ENCODE measurements at places on chromosomes 3 and 15.

DNA sequence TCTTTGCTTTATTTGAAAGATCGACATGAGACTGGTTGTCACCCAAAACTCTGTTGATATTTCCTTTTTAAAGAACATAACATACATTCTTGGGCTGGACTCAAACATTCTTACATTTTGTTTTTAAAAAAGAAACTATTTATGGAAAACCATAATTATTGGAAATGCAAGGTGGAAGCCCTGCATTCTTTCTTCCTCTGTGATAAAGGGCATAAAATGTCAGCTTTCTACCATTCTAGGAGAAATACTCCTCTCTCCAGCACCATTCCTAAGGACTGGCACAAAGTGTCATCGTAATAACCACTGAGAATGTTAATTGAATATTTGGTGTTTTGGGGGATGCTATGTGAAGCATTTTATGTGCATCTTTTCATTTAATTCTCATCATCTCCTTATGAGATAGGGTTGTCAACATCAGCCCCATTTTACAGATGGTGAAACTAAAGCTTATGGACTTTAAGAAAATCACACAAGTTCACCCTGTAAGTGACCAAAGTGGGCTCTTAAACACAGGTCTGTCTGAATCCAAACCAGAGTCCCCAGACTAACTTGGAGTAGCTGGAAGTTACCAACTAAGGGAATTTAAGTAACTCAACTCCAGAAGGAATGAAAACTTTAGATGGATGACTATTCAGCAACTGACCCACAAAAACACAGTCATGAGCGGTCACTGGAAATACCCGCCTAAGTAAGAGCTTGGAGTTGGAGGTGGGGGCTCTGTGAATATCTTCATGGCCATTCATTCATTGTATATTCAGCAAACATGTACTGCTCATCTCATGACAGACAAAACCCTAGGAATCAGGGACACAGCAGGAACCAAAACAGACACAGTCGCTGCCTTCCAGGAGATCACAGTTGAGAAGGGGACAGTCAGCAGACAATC is 45.9 kb upstream of the LMCD1 start:
- DNase-seq: no peak

- peak; percentile 17 for DNase-seq
These were observed 27.3 kb upstream of the FGD5 start for GRCh38 chr3:14791343-14791945.

DNA sequence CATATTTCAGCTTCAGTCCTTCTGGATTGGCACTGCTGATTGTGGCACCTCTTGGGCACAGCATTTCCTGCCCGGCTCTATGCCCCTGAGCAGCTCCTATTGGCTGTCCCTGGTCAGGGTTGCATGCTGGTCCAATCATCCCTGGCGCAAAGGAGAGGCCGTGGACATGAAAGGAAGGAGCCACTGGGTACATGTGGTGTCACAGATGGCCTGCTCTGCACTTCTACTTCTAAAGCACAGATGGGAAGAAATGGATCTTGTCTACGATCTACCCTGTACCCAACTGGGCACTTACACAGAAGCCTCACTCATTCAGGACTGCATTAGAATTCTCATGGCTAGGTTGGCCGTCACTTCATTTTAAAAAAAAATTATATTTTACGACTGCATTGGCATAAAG is 232.5 kb downstream of the SHQ1 start:
- no peak for DNase-seq

DNA sequence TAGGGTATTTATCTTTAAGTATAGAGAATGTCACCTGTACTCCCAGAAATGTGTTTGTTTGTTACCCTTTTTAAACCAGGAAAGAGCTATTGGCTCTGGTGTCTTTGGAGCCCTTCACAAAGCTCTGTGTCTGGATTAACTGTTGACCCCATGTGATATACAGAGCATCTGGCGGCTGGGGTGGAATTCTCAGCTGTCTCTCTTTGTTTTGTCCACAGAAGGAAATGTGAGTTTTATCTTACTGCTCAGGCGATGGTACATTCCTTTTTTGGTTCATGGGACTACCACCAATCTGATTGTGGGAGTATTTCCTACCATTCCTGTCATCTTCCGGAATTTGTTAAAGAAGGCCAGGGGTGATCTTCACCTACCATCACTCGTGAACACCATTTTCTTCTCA is 120.3 kb downstream of the AKAP13 start:
- no peak for DNase-seq

DNA sequence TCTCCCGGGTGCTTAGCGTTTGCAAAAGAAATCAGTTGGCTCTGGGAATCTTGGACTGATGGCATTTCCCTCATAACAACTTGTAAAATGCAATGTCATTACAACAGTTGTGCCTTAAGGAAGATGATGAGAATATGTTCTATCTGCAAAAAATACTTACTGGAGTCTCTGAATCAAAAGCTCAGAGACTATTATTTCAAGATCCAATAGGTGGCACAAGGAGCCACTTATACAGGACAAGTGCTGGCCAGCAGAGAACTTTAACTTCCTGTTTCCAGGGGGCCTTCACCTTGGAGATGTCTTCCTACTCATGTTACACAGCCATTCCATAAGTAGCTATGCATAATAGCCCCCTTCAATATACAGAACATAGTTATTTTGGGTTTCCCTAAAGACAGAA is 8.9 kb upstream of the RPS27L start:
- no peak for DNase-seq

GRCh38 chr15:33985751-33986150 is 17.5 kb downstream of the CHRM5 start:
- no peak for DNase-seq

DNA sequence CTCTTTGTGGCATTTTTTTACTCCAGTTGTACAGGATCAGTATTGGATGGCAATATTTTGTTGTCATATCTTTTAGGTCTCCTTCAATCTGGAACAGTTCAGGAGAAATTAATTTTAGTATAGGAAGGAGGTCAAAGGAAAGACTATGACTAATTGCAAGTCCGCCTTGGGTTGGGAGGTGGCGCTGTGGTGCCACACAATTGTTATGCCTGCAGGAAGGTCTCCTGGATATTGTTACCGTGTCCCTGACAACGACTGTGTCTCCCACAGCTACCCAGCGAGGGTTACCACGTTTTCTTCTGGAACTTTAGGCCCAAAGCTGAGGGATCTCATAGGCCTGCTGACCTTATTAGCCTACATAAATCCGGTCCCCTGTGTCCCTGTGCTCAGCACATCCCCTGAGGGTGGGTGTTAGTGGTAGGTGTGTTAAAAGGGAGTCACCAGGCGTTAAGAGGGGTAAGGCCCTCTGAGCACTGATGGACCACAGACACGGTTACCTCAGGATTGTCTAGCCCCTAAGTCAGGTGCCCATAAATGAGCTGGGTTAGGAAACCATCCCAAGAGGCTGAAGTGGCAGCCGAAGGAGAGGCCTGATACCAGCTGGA is 31.5 kb downstream of the KCNAB1 start:
- no peak for DNase-seq

GRCh38 chr3:26460985-26461384 is 161.6 kb upstream of the LRRC3B start:
- DNase-seq: no peak

- no peak for DNase-seq
These were observed 346.6 kb downstream of the RBMS3 start for GRCh38 chr3:29627136-29628117.

GRCh38 chr3:157081626-157082210 is 78.2 kb downstream of the CCNL1 start:
- DNase-seq: no peak

- no peak for DNase-seq
These were observed 86.4 kb downstream of the PCCB start for GRCh38 chr3:136336329-136337100.

DNA sequence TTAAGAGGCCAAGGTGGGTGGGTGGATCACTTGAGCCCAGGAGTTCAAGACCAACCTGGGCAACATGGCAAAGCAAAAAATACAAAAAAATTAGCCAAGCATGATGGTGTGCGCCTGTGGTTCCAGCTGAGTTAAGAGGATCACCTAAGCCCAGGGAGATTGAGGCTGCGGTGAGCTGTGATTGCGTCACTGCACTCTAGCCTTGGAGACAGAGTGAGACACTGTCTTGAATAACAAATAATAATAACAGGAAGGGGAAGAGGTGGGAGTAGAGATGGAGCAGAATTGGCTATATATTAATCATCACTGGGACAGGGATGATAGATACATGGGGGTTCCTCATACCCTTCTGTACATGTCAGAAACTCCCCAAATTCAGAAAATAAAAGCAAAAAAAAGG is 23.8 kb upstream of the NMB start:
- no peak for DNase-seq

GRCh38 chr3:52404391-52404790 is 40.5 kb downstream of the SEMA3G start:
- DNase-seq: no peak

- DNase-seq: no peak
These were observed 24.4 kb upstream of the COPG1 start for GRCh38 chr3:129224984-129225393.

GRCh38 chr3:50473768-50474167 is 29.7 kb downstream of the CACNA2D2 start:
- no peak for DNase-seq

DNA sequence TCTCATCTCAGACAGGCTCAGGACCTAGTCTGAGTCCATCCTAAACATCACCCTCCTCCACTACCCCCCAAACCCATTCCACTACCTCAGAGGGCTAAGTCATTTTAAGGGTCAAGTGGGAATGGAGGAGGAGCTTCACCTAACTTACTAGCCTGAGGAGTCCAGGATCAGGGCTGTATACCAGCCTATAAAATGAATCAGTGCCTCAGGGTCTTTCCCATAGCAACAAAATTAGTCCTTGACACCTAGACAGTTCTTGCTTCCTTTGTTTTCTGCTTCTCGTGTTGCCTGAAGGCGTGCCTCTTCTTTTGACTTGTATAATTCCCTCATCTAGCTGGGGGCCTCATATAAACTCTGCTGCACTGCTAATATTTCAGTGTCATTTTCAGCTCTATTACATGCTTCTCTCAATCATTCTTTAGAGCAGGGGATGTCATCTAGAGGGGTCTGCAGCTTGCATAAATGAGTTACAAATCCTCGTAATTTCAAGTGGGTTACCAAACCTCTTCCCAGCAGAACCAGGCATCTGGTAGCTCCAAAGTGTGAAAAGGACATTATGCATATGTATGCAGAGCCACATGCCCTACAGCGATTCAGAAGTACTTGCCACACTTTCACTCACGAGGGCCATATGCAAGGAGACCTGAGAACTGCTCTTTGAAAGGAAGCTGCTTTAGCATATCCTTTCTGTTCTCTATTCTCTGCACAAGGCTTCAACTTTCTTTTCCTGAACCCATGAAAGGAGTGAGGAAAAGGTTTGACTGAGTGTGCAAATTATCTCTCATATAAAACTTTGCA is 311.7 kb upstream of the SEMA6D start:
- no peak for DNase-seq

GRCh38 chr3:184636741-184637316 is 75.0 kb downstream of the MAGEF1 start:
- no peak for DNase-seq

GRCh38 chr3:4900298-4900697 is 78.9 kb upstream of the BHLHE40 start:
- DNase-seq: no peak

- DNase-seq: no peak
These were observed 200.4 kb upstream of the WNT5A start for GRCh38 chr3:55687526-55687925.

- DNase-seq: peak; percentile 48
These were observed 676 bp downstream of the QRICH1 start for GRCh38 chr3:49092938-49093852.

GRCh38 chr15:98437752-98438151 is 210.6 kb upstream of the IGF1R start:
- no peak for DNase-seq

DNA sequence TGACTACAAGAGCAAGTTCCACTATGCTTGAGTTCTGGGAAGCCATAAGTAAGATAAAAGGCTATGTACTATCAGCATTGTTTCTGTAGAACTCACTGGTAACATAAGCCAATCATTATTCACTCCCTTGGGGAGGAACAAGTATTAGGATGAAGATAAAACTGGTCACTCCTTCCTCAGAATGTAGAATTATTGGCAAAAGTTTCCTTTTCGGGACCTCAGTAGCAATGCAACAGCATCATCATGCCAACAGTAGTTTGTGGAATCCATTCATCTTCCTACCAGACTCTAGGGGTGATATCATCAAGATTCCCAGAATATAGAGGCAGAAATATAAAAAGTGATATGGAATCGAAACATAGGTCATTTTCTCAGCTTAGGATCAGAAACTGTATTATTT is 209.5 kb downstream of the PLOD2 start:
- DNase-seq: no peak

- no peak for DNase-seq
These were observed 29.7 kb downstream of the BUB1B start for GRCh38 chr15:40190591-40190990.

DNA sequence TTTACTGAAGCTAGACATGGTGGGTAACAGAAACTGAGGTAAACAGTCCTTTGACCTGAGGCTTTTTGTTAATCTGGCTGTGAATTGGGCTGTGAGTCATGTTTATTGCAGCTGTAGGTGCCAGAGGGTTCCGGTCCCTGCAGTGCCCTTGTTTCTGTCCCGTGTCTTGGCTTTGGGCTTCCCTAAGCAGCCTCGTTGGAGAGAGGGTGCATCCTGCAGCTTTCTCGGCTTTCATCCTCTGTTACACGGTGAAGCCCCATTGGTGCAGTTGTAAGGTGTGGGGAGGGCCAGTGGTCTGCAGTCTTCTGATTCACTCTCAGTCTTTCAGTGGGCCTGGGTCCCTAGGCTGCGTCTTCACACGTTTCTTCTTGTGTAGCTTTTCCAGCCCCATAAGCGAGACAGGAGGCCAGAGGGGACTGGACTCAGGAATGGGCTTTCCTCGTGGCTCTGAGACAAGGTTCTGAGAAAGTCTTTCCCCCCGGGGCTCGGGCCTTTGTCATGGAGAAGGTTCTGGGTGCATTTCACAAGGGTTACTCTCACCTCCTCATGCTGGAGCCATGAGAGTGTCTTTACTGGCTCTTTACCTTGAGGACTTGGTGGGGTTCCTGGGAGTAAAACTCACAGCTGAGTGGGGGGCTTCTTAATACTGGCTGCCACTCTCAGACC is 33.1 kb downstream of the ASB7 start:
- no peak for DNase-seq

DNA sequence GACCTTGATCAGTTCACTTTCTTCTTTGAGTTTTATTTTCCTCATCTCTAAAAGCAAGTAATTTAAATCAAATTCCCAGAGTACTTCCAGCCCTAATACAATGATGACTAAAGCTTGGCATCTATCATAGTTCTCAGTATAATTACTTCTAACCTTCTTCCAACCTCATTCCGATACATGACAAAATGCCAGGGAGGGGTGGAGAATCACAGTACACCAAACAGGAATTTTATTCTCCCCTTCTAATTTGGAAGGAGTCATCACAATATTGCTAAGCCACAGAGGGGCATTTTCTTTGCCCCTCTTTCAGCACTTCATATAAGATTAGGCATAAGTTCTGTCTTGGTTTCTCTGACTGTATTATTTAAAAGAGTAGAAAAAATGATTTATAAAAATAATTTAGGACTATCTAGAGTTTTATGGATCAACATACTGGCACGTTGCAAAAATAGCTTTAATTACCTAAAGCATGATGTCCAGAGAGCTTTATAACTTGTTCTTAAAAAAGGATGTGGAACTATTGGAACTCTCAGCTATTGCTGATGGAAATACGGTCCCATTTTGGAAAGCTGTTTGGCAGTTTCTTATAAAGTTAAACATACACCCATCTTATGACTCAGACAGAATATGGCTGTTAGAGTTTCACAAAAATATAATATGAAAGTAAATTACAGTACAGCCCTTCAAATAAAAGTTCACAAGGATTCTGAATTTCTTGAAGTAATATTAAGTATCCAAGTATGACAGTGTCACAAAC is 86.9 kb upstream of the UBE2E2 start:
- no peak for DNase-seq

- DNase-seq: no peak
These were observed 6.8 kb upstream of the TSC22D2 start for GRCh38 chr3:150401285-150401684.

GRCh38 chr15:78540871-78541743 is 863 bp downstream of the PSMA4 start:
- no peak for DNase-seq
